ENCODE measurements at places on chromosomes 16 and 17.
A peak's percentile ranks its signal among the peaks of the same experiment; 100 is the strongest.

DNA sequence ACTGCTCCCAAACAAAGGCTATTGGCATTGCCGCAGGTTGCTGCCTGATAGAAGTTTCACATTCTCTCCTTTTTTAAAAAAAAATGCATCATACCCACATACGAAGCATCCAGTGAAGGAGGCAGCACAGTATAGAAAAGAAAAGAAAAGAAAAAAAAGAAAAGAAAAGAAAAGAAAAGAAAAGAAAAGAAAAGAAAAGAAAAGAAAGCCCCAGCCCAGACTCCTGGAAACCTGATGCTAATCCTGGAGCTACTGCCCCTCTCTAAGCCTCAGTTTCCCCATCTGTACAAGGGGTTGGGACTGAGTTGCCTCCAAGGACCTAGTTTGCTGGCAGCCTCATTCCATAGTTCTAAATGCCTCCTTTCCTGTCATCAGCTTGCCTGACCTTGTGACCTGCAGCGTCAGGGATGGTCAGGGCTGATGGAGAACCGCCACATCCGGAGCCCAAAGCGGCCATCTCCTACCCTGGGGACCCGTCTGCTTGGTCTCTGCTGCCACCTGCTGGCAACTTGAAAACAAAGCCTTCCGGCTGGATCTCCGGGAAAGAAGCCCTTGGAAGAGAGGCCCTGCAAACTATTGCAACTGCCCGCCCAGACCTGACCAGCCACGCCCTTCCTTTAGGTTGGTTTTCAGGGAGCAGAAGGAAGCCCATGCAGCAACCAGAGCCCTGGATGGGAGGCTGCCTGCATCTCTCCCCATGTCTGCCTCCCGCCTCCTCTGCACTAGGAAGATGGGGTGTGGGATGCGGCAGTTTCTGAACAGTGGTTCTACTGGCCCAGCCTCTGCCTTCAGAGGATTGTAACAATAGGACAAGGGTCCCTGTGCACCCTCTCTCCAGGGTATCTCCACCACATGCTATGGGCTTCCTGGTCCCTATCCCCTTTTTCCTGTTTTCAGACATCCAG, 13.0 kb downstream of the AIPL1 start:
- peak; percentile 90 for DNase-seq

- no peak for DNase-seq
These were observed 18.7 kb downstream of the MPRIP start for GRCh38 chr17:17060930-17061329.

- DNase-seq: no peak
These were observed 109.4 kb upstream of the AXIN2 start for GRCh38 chr17:65670667-65671371.

DNA sequence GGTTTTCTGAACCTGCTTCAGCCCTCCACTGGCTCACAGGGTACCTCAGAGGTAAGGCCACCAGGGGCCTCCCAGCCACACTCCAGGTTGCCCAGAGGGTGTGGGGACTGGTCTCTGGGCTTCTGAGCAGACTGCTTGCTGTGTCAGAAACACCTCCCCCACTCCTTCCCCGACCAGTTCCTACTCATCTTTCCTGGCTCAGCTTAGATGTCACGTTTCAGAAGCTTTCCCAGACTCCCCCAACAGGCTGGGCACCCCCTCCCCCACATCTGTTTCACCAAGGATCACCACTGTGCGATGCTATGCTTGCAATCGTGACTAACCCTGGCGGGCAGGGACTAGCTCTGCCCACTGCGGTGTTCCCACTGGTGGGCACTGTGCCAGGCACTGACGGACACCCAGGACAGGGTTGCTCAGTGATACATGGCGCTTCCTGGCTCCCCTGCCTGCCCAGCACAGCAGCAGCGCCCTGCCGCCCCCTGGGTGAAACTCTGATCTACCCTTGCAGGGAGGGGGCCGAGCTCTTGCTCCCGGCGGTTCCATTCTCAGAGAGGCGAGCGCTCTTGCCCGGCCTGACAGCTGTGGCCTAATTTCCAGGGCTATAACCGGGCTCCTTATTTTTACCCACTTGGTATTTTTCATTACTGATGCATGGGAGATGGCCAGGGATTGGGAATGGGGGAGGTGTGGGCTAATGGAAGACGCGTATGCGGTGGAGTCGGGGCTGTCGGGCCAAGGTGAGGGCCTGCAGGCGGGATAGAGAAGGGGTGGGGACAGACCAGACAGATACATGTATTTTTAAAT, 29.4 kb upstream of the MTSS2 start:
- peak; percentile 96 for DNase-seq

DNA sequence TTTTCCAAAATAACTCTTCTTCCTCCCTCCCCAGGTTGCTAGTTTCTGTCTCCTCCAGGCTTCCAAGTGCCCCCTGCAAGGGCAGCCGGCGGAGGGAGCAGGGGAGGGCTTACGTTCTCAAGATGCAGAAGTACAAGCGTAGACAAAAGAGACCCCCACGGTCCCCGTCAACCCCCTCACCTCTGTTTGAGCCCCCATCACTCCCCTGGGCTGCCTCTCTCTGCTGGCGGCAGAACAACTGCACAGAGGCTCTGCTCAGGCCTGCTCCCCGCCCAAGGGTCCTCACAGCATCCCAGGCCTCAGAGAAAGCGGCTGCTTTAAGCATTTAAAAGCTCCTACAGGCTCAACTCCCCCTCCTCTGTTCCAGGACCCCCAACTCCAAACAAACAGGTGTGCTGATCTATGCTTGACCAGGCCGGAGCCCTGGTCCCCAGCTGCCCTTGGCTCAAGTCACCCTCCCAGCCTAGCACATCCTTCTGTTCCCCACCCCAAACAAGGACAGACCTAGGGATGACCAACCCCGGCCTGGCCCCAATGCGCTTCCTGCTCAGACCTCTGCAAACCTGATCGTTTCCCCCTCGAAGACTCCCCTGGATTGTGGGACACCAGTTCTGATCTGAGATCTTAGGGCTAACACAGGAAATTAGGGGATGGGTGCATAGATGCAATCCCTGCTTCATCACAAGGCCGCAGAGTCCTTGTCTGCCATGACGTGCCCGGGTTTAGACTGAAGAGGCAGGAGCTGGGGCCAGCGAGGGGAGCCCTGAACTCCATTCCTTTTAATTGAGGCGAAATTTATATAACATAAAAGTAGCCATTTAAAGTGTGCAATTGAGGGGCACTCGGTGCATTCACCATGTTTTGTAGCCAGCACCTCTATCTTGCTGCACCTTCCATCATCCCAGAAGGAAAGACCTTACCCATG, 17.2 kb upstream of the RBFOX3 start:
- no peak for DNase-seq

DNA sequence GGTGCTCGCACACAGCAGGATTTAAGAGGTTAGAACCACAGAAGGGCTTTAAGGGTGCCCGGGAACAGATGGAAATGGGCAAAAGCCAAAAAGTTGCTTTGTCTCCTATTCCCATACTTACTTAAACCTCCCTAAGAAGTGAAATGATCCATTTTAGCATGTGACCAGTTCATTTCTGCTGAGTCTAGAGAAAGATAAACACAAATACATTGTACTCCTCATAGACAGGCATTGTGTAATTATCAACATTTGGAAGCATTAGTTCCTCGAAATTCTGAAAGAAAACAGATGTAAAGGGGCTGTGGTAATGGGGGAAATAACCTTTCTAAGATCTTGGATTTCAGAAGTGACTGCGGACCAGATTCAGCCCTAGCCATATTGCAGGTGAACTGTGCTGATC, 178.3 kb downstream of the CYB561 start:
- peak; percentile 36 for DNase-seq

GRCh38 chr17:78418326-78419026, 40.0 kb downstream of the PGS1 start:
- no peak for DNase-seq

- peak; percentile 79 for DNase-seq
These were observed 1.7 kb upstream of the DLX3 start for GRCh38 chr17:49996495-49997300.

- no peak for DNase-seq
These were observed 48.4 kb downstream of the PDPK1 start for GRCh38 chr16:2586241-2586640.

GRCh38 chr16:72371307-72372086, 199.5 kb upstream of the PMFBP1 start:
- DNase-seq: peak; percentile 17

DNA sequence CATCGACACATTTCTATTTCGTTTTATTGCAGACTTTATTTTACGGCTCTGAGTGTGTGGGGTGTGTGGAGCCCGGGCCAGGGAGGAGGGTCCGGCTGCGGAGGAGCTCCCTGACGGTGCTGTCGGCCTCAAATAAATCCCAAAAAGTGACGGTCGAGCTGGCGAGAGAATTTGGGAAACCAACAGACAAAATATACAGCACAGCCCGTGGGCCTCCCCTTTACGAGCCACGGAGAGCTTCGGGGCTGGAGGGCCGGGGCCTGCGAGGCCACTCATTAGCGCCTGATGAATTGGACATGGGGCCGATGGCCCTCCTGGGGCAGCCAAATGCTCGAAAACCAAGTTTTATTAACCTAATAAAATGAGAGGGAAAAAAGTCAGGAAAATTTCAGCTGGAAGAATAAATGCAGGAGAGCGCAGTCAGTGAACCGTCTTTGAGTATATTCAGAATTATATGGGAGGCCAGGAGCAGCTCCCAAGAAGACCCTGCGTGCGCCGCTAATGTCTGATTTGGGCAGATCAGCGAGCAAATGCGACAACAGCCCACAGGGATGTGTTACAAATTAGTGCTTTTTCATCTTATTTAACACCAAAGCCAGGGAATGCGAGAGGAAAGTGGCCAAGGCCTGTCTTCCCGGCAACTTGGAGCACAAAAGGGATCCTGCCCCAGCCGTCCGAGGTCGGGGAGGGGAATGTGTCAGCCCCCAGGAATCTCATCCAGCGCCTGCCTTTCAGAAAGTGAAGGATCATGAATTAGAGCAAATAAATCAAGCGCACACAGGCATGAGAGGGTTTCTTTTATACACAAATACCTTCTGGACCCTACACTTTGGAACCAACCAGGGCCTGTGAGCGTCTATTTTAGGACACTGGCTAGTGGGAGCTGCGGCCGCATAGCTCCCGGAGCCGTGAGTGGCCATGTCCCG, 249.1 kb downstream of the C16orf95 start:
- DNase-seq: no peak

DNA sequence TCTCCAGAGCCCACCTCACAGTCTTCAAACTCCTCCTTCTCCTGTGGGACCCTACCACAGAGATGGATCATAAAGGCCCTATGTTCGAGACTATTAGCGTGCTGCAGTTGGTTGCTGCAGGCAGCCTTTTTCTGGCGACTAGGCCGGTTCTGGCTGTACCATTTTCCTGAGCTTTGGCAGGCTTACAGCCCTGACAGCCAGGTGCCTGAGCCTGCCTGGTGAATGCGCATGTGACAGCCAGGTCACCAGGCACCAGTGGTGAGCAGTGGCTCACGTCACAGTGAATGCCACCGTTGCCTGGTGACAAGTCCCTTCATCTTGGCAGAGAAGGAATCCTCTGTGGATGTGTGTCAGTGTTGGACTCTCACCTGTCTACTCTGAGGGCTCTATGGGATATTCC, 978.8 kb downstream of the KCNJ18 start:
- no peak for DNase-seq

- DNase-seq: no peak
These were observed 46.7 kb upstream of the LHX1 start for GRCh38 chr17:36890398-36891168.

DNA sequence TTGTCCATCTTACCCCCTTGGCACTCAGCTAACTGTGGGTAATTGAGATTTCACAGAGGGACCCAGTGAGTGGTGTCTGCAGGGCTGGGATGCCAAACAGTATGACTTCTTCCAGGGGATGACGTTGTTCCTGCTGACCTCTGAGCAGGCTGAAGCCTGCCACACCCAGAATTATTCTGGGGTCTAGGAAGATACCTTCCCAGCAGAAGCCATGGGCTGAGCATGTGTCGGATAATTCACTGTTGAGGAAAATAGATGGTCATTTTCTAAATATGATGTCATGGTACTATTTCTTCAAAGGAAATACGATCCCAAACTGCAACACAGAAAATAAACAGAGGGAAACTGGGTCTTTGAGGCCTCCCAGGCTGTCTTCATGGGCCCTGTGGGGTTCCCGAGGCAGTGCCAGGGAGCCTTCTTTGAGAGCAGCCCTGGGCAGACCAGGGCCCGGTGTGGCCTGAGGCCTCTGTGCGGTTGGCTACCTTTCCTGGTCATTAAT, 17.4 kb downstream of the WNT9B start:
- peak; percentile 23 for DNase-seq

DNA sequence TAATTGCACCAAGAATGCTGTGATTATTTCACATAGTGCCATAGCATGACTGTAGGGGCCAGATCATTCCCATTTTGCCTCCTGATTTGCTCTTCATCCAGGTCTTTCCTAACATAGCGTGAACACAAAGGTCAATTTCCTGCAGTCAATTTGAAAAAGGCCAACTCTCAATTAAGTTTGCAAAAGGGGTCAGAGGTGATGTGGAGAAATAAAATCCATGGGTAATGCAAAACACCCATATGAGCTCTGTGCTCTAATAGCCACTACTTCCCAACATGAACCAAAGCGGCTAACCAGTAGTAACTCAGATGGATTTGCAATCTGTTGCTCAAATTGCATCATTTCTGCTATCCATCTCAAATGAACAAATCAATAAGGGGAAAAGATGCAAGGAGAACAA, 275.5 kb upstream of the SOX9 start:
- no peak for DNase-seq

DNA sequence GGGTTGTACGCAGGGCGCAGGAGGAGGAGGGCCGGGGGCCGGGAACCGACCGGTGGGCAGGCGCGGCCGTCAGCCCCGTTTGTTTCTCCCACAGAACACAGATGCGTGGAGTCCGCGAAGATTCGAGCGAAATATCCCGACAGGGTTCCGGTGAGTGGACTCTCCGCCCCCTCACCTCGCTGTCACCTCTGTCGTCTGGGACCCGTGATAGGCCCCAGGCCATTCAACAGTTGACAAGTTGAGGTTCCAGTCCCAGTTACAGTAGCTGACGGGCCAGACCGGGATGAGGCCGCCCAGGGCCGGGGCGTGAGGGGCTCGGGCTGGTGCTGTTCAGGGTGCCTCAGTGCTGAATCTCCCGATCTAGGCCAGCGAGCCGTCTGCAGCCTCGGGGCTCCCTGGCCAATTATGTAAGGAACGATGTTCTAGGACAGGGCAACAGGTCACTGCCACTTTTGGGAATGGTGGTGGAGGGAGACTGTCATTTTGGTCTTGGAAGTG, 628 bp downstream of the GABARAPL2 start:
- DNase-seq: peak; percentile 56

DNA sequence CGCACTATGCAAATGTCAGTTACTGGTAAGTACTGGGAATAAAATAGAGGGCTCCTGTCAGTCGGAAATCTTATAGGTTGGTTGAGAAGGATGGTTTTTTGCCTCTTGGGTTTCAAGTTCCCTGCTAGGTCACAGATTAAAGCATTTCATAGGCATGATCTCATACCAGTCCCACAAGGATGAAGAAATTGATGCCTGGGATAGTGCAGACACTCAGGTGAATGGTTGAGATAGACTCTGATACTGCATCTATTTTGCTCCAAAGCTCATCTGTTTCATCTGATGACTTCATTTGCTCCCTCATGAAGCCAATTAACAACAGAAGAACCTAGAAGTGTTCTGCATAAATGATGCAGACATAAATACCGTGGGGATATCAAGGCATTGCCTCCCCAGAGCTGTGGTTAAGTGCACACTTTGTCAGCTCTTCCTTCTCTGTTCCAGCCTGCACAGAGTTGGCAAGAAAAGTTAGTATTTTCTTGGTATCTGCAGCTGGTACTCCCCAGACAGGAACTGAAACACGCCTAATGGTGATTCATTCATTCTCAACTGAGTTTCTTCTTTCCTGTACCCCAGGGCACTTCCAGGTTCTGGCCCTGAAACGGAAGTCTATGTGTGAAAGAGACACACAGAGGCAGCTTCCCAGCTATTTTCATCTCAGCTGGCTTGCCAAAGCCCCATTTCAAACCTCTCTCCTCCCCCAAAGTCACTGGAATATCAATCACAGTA, 418.3 kb upstream of the SALL1 start:
- DNase-seq: peak; percentile 29

GRCh38 chr17:28033972-28034714, 8.3 kb upstream of the NLK start:
- DNase-seq: peak; percentile 17

Measured in adipocyte (in vitro differentiated cells).